ENCODE measurements at places on chromosomes 6 and 20. TPM values are rescaled to one million over a fixed set of nuclear protein-coding genes. Genes with fewer than 3 reads are reported as not detected.

SAMD10 gene
- total RNA-seq: 15.2 TPM

GPR6 gene
- total RNA-seq: not detected

CDH4 gene
- not detected for total RNA-seq

KCNK5 gene
- total RNA-seq: not detected

FARS2 gene
- total RNA-seq: 24.8 TPM
